ENCODE measurements at places on chromosomes 11 and 22. TPM values are rescaled to one million over a fixed set of nuclear protein-coding genes. Genes with fewer than 3 reads are reported as not detected.

The PRG3 gene
- total RNA-seq, result not detected

The MS4A6E gene
- total RNA-seq, result not detected

The UPK3A gene
- total RNA-seq, result not detected

The OR9I1 gene
- total RNA-seq, result not detected

The FOXR1 gene
- total RNA-seq, result not detected

The CDCA5 gene
- 77.1 TPM for total RNA-seq

The TENM4 gene
- total RNA-seq, result 23.5 TPM

The UFD1 gene
- total RNA-seq, result 144 TPM

The CHADL gene
- total RNA-seq, result not detected

The CCDC89 gene
- 1.1 TPM for total RNA-seq

The TMEM109 gene
- 54.5 TPM for total RNA-seq

DNA sequence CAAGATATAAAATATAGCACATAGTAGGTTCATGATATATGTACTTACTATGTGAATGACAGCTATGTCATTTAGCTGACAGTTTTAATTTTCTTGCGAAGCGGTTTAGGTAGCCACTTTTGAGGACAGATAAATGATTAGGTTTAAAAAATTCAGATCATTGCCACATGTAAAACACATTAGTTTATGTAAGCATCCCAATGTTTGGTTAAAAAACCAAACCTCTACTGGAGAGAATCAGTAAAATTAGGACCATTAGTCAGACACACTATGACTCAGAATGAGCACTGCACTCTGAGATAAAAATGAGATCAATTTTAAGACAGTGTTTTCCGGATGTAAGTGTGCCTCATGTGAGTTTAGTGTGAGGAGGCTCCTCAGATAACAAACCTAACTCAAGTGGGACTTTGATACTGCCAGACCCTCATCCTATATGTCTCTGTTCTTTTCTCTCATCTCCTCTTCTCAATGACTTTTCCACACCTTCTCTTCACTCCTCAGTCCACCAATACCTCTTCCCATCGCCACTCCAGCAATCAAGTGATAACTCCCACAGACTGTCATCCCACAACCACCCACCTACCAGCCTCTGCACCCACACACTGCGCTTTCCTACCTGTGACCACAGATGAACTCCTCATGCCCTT lies 6.8 kb upstream of the OR2AT4 start:
- DNase-seq, result peak; percentile 63

GRCh38 chr11:107689317-107690202 lies 22.3 kb downstream of the SLN start:
- peak; percentile 55 for DNase-seq

DNA sequence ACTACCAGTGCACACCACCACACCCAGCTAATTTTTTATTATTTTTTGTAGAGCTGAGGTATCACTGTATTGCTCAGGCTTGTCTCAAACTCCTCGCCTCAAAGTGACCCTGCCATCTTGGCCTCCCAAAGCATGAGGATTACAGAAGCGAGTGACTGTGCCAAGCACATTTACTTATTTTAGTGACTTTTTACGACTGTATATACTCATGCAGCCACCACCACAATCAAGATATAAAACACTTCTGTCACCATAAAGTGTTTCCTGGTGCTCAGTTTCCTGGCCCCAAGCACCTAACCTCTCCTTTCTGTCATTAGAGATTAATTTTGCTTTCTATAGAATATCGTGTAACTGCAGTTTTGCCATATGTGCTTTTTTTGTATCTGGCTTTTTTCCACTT lies 25.9 kb downstream of the ELP4 start:
- DNase-seq, result no peak

- peak; percentile 74 for DNase-seq
These were observed 634.3 kb downstream of the OPCML start for GRCh38 chr11:132898021-132898420.

- no peak for DNase-seq
These were observed 63.4 kb upstream of the CARD18 start for GRCh38 chr11:105202844-105203548.

- DNase-seq, result peak; percentile 73
These were observed 79.6 kb downstream of the CELSR1 start for GRCh38 chr22:46457502-46458488.

GRCh38 chr11:102158164-102158735 lies 48.0 kb downstream of the YAP1 start:
- DNase-seq, result no peak

DNA sequence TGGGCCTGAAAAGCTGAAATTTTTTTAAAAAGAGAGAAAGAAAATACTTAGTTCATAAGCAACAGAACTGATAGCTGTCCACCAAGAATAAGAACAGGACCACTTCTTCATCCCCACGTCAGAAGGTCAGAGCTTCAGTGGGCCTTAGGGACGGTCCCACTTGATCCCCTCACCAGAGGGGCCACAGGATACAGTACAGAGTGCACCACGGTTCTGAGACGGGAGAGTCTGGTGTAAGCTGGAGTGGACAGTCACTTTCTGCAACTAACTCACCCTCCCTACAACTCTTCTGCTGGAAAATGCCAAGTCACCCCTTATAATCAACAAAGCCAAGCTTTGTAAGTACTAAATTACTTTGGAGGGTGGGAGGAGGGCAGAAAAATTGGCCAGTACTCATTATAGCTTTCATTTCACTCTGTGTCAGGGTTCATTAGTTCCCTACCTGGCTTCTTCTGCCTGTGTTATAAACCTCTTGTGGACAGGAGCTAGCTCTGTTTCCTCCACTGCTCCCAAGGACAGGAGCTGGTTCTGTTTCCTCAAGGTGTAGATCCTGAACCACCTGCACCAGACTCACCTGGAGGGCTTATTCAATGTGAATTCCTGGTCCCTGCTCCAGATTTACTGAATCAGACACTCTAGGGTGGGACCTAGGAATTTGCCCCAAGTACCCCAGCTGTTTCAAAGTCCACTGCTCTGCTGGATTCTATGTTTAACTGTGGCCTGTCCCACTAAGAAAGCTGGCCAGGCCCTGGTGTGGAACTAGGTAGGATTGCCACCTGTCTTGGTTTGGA lies 39.6 kb downstream of the SCGB1A1 start:
- no peak for DNase-seq

- DNase-seq, result no peak
These were observed 100.3 kb downstream of the TSPAN18 start for GRCh38 chr11:44826922-44827643.

GRCh38 chr11:79170321-79170720 lies 270.5 kb downstream of the TENM4 start:
- DNase-seq, result no peak

GRCh38 chr22:42114721-42115120 lies 15.9 kb downstream of the CYP2D6 start:
- no peak for DNase-seq

GRCh38 chr11:70796648-70797227 lies 398.4 kb downstream of the CTTN start:
- peak; percentile 13 for DNase-seq

GRCh38 chr11:105891685-105892084 lies 130.4 kb downstream of the MSANTD4 start:
- DNase-seq, result no peak

GRCh38 chr11:114799476-114799875 lies 121.1 kb downstream of the NXPE2 start:
- DNase-seq, result no peak

- DNase-seq, result no peak
These were observed 750.7 kb downstream of the BRD1 start for GRCh38 chr22:49077036-49077393.

GRCh38 chr22:19344420-19344819 lies 52.9 kb upstream of the CLTCL1 start:
- no peak for DNase-seq

GRCh38 chr11:44565953-44566949 lies 788 bp downstream of the CD82 start:
- no peak for DNase-seq

- DNase-seq, result no peak
These were observed 2.5 kb upstream of the CD82 start for GRCh38 chr11:44562845-44563460.

DNA sequence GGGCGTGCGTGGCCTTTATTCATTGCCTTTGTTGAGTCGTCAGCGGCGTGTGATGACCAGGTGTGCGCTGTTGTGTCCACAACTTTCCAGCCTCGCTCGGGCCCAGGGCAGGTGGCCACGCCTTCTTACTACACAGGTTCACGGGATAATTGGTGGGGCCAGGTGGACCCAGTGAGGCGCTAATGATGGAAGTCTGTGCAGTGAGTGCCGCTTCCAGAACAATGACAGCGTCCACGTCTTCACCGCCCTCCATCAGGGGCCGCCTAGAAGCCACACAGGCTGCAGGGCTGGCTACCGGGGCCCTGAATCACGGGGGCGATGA lies 1197.3 kb downstream of the BRD1 start:
- no peak for DNase-seq

DNA sequence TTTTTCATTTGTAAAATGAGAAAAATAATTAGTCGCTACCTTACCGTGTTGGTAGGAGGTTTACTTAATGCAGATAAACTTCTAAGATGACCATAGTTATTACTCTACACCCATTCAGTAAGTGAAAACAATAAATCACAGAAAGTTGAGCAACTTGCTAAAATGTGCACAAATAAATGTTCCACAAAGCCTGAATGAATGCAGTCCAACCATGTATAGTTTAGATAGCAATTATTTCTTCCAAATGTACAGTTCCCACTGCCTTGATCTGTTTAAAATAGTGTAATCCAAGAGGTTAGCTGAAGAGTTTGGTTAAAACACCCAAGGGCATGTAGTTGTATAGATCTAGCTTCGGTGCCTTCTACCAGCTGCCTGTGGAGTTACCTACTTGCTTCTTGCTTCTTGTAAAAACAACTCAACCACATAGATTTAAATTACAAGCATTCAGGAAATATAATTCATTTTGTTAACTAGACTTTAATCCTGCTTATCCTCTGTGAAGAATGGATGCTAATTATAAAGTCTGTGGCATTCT lies 106.3 kb upstream of the CARD18 start:
- no peak for DNase-seq

GRCh38 chr22:29587938-29588699 lies 7.2 kb upstream of the NIPSNAP1 start:
- DNase-seq, result peak; percentile 80

GRCh38 chr11:22807855-22808570 lies 21.6 kb downstream of the SVIP start:
- no peak for DNase-seq
